ENCODE measurements at places on chromosomes 7 and 10.

- no peak for DNase-seq
Measured at GRCh38 chr10:61286686-61287085, 166.5 kb downstream of the TMEM26 start.

- no peak for DNase-seq
Measured at GRCh38 chr7:4073052-4073451, 609.0 kb upstream of the FOXK1 start.

GRCh38 chr7:42407833-42408232 is 170.8 kb upstream of the GLI3 start:
- DNase-seq = no peak

GRCh38 chr10:14254368-14254767 is 76.4 kb downstream of the FRMD4A start:
- DNase-seq = no peak

GRCh38 chr10:116809483-116810119 is 39.7 kb upstream of the ENO4 start:
- DNase-seq = no peak
